ENCODE measurements at places on chromosomes 5 and 9.

- DNase-seq = no peak
Measured at GRCh38 chr9:117936185-117937130, 232.3 kb downstream of the TLR4 start.

DNA sequence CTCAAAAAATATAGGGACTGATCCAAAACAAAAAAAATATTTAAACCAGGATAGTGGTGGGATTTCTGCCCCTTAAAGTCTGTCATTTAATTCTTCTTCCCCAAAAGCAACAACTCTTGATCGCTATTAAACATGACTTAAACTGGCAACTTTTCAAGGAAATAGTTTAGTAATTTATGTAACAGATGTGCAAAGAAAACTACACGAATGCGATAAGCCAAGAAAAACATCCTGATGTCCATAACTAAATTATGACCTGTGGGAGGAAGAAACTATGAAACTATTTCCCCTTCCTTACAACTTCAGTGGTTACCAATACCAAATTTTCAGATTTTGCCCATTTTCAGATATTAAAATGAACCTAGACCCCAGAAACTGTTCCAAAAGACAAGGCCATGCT lies 31.5 kb downstream of the CLINT1 start:
- no peak for DNase-seq

DNA sequence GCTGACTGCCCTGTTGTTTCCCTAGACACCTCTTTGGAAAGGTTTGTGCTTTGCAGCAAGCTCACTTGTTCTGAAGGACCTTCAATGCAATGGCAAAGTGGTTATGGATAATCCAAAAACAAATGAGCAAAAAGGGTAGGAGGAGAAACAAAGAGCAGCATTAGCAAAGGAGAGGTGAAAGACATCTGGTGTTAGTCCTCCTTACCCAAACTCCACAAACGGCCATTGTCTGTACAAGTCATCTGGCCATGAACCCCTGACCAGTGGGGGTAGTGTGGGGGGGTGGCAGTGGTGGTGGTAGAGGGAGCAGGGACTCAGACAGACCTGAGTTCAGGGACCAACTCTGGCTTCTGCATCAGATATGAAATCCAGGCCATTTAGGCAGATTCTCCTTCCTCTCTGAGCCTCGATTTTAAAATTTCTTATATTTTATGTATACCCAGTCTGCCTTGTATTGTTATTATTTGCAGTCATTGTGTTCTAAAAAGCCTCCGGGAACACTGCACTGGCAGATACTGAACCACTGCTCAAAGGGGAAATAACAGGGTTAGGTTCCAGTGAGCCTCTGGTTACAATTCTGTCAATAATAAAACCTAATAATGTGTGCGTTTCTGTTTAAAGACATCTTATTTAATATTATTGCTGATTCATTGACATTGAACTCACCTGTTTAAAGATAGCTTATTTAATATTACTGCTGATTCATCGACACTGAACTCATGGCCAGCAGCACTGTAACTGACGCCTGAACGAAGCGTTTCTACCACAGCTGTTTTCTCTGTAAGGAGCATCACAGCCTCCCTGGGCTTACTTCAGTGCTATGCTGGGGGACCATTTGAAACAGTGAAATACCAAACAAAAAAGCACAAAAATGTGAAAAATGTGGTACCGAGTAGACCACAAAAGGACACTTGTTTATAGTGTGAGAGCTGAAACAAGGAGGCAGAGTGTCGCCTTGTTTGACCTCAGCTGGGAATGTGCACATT lies 156.0 kb downstream of the SEC61B start:
- DNase-seq = no peak

- DNase-seq = no peak
Measured at GRCh38 chr9:16193066-16193465, 640.2 kb downstream of the CCDC171 start.

GRCh38 chr5:132010645-132010988 lies 841 bp downstream of the ACSL6 start:
- DNase-seq = no peak

GRCh38 chr5:94240993-94241651 lies 377.3 kb downstream of the KIAA0825 start:
- no peak for DNase-seq

Data from activated gamma-delta T cell (primary cell).